ENCODE measurements at places on chromosomes 4 and X. TPM values are rescaled to one million over a fixed set of nuclear protein-coding genes. Genes with fewer than 3 reads are reported as not detected.
A peak's percentile ranks its signal among the peaks of the same experiment; 100 is the strongest.

GRCh38 chr4:3452376-3452775 lies 10.6 kb downstream of the HGFAC start:
- no peak overlapping the region for H3K4me3 ChIP-seq
- no peaks in the 10 kb centered on the region for H3K4me1 ChIP-seq
- no peaks in the 10 kb centered on the region for H3K36me3 ChIP-seq
- H3K27me3 ChIP-seq = no peaks in the 10 kb centered on the region
- DNase-seq = no peak

GRCh38 chr4:531076-531475 lies 32.1 kb downstream of the PIGG start:
- no peak overlapping the region for H3K27ac ChIP-seq
- no peaks in the 10 kb centered on the region for H3K36me3 ChIP-seq
- no peaks in the 10 kb centered on the region for H3K27me3 ChIP-seq
- H3K4me3 ChIP-seq = no peak overlapping the region

DNA sequence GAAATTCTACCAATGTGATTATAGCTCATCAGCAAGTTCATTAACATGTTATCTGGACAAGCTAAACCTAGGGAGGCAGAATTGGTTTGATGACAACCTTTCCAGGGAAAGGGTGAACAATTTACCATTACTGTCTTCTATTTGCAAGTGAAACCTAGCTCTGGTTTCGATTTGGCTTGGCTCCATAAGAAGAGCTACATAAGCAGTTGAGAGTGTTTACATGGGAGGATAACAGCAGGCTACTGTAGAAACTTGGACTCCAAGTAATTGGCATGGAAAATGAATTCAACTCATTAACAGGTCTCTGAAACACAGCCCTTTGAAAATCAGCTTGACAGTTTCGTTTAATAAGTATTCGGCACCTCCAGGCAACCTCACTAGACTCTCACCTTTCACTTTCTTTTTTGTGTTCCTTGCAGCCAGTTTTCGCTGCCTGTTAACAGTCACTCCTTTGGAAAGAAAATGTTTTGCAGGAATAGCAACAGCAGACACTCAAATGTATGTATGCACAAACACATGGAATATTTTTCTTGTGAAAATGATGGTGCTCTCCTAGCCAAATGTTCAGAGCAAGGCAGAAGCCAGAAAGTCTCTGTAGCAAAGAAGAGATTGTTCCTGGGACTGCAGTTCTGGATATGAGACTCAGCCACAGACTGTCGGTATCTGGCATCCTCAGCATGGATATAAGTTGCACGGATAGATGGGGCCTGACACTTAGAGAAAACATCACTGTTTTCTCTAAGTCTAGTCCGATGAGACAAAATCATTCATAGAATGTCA lies 27.5 kb downstream of the POU3F4 start:
- no peaks in the 10 kb centered on the region for H3K4me1 ChIP-seq
- no peak overlapping the region for H3K27ac ChIP-seq
- H3K27me3 ChIP-seq = no peaks in the 10 kb centered on the region
- H3K4me3 ChIP-seq = no peak overlapping the region
- no peaks in the 10 kb centered on the region for H3K36me3 ChIP-seq

DNA sequence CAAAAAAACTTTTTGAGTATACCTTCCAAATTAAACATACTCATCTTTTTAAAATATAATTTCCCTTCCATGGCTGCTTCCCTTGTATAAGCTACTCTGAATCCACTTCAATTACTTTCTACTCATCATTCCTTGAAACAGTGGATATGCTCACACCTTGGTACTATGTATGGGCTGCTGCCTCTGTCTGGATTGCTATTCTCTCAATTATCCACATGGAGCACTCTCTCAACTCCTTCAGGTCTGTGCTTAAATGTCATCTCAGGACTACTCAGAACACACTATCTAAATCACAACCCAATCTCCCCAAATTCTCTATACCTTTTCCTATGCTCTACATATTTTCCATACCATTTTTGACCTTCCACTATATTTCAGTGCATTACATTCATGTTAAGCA lies 898.9 kb upstream of the EPHA5 start:
- no peaks in the 10 kb centered on the region for H3K36me3 ChIP-seq
- no peaks in the 10 kb centered on the region for H3K4me1 ChIP-seq
- no peak for DNase-seq

DNA sequence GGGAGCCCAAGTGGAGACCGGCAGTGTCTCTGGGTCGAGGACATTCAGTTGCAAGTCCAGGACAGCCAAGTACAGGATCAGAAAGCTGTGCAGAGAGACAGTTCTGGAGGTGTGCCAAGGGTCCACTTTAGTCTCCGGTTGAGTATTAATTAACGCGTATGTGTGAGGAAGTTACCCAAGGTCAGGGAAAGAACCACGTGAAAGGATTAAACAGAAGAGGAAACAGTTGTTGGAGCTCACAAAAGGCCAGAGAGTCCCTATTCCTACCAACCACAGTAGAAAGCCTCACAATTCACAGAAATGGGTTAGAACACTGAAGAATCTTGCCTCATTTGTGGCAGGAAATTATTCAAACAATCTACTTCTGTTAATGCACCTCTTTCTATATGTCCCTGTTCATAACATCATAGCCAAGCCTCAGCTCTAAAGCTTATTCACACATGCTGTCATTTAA lies 17.9 kb upstream of the NSUN7 start:
- H3K4me1 ChIP-seq = peaks cover 2% of the 10 kb centered on the region
- no peak overlapping the region for H3K27ac ChIP-seq
- peak; percentile 33 for DNase-seq
- no peak overlapping the region for H3K4me3 ChIP-seq

- no peak overlapping the region for H3K4me3 ChIP-seq
- H3K27me3 ChIP-seq = no peaks in the 10 kb centered on the region
- no peaks in the 10 kb centered on the region for H3K36me3 ChIP-seq
- no peak overlapping the region for H3K27ac ChIP-seq
- DNase-seq = no peak
These were observed 166.1 kb downstream of the LRBA start for GRCh38 chr4:150849016-150849415.

DNA sequence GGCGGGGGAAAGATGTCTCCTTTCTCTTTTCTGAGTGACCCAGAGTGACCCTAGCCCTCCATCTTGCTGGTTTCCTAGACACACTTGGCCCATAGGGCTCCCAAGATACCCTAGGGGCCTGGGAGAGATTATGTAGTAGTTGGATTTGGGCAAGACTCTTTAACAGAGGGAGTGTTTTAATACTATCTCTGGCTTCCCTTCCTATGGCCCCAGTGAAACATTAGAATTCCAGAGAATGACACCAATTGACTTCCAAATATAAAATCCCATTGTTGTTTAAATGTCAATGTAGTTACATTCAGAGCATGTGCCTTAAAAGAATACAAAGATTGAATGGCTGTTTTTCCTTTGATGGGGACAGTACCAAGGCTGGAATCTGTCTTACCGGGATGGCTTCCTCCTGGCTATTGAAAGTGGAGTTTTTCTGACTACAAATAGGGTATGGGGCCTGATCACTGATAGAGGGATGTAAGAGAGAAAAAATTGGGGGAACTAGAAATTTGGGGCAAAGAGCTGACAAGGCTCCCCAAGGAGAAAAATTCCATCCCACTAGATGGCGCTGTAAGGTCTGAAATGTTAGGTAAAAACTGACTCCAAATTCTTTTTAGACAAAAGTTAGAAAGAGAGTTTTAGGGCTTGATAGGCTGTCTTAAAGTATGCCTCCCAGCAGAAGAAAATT lies 10.7 kb downstream of the TENT5D start:
- no peak overlapping the region for H3K4me3 ChIP-seq
- no peaks in the 10 kb centered on the region for H3K4me1 ChIP-seq
- no peak overlapping the region for H3K27ac ChIP-seq
- no peaks in the 10 kb centered on the region for H3K27me3 ChIP-seq

DNA sequence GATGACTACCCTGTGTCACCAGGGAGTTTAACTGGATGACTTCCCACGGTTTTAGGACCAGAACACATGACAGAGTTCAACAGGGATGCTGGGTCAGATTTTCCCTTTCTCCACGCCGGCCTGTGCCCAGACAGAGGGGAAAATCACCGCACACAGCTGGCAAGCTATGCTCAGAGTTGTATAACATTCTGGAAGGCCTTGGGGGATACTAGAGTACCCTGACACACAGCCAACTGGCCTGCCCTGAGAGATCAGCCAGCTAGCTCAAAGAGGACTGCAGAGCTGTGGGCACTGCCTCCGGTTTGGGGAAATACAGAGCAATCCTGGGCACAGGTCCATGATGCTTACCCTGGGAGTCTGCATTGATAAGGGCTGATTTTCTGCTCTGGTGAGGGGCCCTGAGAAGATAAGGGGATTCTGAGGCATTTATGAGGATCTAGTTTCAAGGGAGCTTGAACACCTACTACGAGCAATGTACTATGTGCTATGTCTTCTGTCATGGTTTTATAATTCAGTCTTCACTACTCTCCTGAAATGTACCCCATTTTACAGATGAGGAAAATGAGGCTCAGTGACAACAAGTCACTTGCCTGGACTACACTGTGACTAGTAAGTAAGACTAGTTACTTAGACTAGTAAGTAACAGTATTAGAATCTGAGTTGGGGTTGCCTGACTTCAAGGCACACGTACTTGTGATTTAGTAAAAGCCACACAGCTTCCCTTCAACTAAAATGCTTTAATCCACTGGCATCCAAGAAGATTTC lies 14.7 kb downstream of the C4orf54 start:
- peak; percentile 63 for DNase-seq
- peak overlapping the region; percentile 34 for H3K27ac ChIP-seq
- no peaks in the 10 kb centered on the region for H3K27me3 ChIP-seq
- peaks cover 15% of the 10 kb centered on the region for H3K4me1 ChIP-seq
- H3K4me3 ChIP-seq = no peak overlapping the region
- H3K36me3 ChIP-seq = no peaks in the 10 kb centered on the region

GRCh38 chr4:75555294-75556164 lies at the start of gene ODAPH:
ODAPH (plus strand) TSS chr4:75556066; CDS start chr4:75556083, 17 bp downstream.
- H3K27ac ChIP-seq = no peak within 1 kb of the TSS
- H3K4me1 ChIP-seq = no peaks in the 10 kb centered on the region
- H3K36me3 ChIP-seq = no peaks in the 10 kb centered on the region
- H3K4me3 ChIP-seq = no peak within 1 kb of the TSS
- H3K27me3 ChIP-seq = no peaks in the 10 kb centered on the region

GRCh38 chr4:71518283-71518989 lies 179.6 kb downstream of the SLC4A4 start:
- H3K4me3 ChIP-seq = no peak overlapping the region
- no peak overlapping the region for H3K27ac ChIP-seq
- H3K4me1 ChIP-seq = no peaks in the 10 kb centered on the region
- DNase-seq = no peak

DNA sequence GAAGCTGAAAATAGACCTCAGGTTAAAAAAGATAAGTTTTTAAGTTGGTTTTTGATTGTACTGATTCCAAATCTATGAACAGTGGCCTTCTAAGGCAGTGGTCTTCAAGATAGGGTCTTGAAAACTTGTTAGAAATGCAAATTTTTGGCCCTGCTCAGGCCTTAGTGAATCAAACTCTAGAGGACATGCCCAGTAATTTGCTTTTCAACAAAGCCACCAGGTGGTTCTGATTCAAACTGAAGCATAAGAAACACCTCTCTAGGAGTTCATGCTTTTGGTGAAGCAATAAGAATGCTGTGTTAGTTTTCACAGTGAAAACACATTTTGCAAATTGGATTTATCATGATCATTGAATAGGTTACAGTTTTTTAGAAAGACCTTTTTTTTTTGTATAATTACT lies 1849.4 kb upstream of the AGA start:
- no peak overlapping the region for H3K27ac ChIP-seq
- no peaks in the 10 kb centered on the region for H3K4me1 ChIP-seq
- DNase-seq = no peak
- H3K4me3 ChIP-seq = no peak overlapping the region

MAGEA2B gene
- not detected for total RNA-seq

TAPT1 gene
- 20.7 TPM for total RNA-seq

C4orf51 gene
- not detected for total RNA-seq

GYPB gene
- total RNA-seq = not detected

EVC2 gene
- total RNA-seq = 11.0 TPM

Data from ovary (tissue), 10 donors.